Keratinocyte (primary cell): ENCODE measurements at places on chromosomes 6 and 20.

- no peak for DNase-seq
Measured at GRCh38 chr6:4289770-4290320, 154.5 kb upstream of the ECI2 start.

DNA sequence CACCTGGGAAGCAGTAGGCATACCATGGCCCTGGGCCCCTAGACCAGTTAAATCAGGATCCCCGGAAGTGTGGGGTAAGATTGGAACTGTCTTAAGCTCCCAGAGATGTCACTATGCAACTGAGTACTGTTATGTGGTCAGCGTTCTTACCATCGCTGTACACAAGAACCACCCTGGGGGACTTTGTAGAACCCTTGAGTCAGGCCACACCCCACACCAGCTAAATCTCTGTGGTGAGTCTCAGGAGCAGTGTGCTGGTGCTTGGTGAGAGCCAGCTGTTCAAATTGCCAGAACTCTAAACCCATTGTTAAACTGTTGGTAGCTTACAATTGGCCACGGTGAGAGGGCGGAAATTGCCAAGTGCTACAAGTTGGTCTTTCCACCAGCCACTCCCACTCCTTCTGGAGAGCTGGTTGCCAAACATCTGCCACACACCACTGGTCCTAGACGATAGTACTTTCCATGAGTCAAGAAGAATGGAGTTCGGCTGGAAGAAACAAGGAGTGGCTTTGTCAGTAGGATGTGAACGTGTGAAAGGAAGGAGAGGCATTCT lies 80.5 kb upstream of the SYNDIG1 start:
- DNase-seq = no peak

- DNase-seq = no peak
Measured at GRCh38 chr6:16200321-16200883, 38.0 kb upstream of the GMPR start.

- no peak for DNase-seq
Measured at GRCh38 chr6:90368601-90369000, 72.0 kb upstream of the BACH2 start.

DNA sequence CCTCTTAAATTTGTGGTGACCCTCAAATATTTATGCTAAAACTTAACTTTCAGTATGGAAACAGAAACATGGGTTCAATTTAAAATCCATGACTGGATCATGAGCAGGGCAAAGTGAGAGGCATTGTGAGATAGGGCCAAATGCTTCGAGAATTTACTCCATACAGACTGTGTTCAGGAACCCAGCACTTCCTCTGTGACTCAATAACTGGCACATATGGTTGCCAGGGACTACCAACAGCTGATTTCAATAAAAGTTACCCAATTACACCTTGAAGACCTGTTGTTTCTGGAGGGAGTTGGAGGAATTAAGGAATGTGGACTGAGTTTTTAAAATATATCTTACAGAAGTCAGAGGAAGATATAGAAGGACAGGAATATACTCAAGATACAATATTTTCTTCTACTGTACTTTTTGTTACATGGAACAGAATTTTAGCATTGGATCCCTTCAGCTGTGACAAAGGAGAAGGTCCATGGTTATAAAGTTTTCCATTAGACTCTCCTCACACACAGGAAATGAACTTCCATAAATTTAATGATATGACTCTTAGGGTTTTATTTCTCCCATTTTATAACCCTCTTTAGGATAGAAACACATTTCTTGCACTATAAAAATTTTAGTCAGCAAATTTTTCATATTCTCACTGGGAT lies 258.5 kb downstream of the KHDC1L start:
- no peak for DNase-seq

GRCh38 chr6:84141521-84141920 lies 85.9 kb downstream of the CEP162 start:
- no peak for DNase-seq

DNA sequence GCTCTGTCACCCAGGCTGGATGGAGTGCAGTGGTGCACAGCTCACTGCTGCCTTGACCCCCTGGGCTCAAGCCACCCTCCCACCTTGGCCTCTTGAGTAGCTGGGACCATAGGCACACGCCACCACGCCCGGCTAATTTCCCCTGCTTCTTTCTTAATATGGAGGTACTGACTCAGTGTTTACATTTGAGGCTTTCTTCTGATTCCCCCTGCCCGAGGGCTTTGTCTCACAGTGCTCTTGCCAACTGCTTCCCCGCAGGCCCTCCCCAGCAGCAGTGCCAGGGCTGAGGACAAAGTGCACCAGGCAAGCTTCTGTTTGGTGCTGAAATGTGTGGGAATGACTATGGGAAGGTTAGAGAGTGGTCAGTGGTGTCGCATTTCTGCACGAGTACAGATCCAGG lies 34.8 kb downstream of the NR2E1 start:
- DNase-seq = no peak

DNA sequence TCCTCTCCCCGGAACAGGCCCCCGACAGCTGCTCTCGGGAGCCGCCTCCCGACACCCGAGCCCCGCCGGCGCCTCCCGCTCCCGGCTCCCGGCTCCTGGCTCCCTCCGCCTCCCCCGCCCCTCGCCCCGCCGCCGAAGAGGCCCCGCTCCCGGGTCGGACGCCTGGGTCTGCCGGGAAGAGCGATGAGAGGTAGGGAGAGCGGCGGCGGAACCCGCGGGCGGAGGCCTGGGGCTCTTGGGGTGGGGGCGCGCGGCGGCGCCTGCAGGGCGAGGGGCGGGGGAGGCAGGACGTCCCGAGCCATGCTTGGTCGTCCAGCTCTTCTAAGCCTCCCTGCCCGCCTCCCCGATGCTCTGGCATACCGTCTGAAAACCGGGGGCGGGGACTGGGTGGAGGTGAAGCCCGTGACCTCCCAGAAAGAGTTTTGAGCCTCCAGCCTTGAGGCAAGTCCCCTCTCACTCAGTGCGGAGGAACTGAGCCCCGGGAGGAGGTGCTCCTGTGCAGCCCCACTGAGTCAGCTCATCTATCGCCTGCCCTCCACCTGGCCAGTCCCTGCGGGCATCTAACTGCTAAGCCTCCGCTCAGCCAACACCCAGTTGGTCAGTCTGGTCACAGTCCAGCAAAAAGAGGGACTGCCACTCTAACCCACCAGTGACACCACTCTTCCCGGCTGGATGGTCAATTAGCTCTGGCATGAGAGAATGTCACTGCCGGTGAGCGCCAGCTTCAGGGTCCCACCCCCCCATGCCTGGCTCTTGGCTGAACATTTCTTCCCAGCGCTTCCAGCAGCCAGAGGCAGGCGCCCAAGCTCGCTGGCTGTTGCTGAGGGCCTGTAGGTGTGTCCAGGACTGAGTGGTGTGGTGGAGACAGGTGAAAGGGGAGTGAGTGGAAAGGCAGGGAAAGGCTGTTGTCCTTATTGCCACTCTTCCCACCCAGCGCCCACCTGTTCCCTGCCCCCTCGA lies 482 bp downstream of the DDR1 start:
- DNase-seq = no peak

GRCh38 chr6:165910184-165910966 lies 247.3 kb upstream of the PDE10A start:
- DNase-seq = no peak

DNA sequence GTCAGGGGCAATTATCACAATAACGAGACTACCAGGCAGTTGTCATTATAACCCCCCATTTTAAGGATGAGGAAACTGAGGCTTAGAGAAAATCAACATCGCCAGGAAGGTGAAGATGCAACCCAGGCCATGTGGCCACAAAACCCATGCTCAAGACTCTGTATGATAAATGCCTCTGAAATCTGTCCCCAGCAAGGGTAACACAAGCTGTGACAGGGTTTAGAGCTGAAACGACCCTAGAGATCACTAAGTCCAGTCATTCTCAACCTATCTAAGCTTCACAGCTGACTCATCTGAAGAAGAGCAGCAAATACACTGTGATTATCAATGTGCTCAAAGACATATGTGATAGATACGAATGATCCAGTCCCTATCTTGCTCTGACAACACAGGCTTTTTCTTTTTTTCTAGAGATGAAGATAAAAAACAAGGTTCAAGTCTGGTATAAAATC lies 47.0 kb downstream of the ARHGAP18 start:
- no peak for DNase-seq

DNA sequence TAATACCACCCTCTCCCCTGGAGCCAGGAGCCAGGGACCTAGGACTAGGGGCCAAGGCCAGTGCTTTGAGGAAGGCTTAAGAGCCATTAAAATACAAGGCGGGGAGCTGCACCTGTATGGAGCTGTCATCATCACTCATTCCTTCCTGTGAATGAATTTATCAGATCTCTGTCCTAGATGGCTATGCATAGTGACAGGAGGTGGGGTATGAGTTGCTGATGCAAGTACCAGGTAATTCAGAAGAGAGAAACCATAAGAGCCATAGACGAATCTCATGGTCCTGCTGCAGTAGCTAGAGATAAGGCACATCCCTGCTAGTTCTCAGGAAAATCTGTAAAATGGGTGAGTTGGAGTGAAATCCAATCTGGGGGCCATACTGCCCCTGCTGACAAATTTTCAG lies 10.3 kb downstream of the GRM4 start:
- DNase-seq = no peak

DNA sequence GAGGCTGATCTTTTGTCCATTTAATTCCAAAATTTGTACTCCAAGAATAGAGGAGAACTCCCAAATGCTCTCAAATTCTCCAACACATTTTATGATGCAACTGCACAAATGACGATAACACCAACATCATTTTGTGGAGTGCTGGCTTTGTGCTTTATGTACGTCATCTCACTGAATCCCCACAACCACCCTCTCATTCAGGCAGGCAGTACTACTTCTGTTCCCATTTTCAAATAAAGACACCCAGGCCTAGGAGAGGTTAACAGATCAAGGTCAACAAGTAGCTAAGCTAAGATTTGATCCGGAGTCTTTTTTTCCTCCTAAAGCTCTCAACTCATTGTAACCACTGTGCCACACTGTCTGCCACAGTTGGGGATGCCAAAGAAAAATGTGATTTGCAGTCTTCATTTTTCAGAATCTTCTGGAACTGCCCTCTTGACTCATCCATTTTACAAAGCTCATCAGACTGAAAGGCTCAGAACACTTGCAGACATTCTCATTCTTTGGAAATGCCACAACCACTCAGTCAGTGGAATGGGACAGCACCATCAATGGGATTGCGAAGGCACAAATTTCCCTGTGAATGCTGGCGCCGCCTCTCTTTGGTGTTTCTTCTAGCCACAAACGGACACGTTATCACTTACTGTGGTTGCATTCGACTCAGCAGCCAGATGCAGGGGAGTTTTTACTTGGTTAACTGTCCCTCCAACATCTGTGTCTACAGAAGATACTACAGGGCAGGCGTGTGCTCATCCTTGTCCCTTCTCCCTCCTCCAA lies 184.4 kb downstream of the GJA10 start:
- no peak for DNase-seq

DNA sequence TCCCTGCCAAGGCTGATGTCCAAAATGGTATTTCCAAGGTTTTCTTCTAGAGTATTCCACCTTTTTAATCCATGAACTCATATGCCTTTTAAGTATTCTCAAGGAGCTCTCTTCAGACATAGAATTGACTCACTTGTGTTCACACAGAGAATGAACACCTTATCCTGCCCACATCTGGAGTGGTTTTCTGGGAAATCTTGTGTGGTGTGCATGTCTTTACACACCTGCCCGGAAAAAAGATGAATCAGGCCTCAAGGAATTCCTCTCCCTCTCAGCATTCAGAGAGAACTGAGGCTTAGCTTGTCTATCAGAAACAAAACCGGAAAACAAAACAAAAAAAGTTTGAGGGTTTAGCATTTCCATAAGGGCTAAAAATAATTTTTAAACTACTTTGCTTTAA lies 148.8 kb downstream of the TFAP2A start:
- DNase-seq = peak; percentile 68

- no peak for DNase-seq
Measured at GRCh38 chr6:167491438-167492099, 166.7 kb downstream of the TTLL2 start.

DNA sequence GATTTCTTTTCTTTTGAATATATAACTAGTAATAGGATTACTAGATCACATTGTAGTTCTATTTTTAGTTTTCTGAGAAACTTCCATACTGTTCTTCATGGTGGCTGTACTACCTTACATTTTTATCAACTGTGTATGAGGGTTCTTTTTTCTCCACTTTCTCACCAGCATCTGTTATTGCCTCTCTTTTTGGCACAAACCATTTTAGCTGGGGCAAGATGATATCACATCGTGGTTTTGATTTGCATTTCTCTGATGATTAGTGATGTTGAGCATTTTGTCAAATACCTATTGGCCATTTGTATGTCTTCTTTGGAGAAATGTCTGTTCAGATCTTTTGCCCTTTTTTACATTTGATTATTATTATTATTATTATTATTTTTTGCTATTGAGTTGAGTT lies 86.1 kb upstream of the TCF21 start:
- no peak for DNase-seq

GRCh38 chr6:22049002-22049401 lies 247.8 kb downstream of the PRL start:
- DNase-seq = no peak

GRCh38 chr6:39669207-39669972 lies 55.8 kb downstream of the KIF6 start:
- DNase-seq = no peak

- no peak for DNase-seq
Measured at GRCh38 chr20:53778041-53778516, 184.4 kb upstream of the ZNF217 start.

GRCh38 chr20:14782731-14783130 lies 445.3 kb upstream of the FLRT3 start:
- no peak for DNase-seq

- no peak for DNase-seq
Measured at GRCh38 chr6:324116-324728, 31.9 kb downstream of the DUSP22 start.

- DNase-seq = no peak
Measured at GRCh38 chr6:33505548-33506370, 51.4 kb downstream of the ZBTB9 start.

DNA sequence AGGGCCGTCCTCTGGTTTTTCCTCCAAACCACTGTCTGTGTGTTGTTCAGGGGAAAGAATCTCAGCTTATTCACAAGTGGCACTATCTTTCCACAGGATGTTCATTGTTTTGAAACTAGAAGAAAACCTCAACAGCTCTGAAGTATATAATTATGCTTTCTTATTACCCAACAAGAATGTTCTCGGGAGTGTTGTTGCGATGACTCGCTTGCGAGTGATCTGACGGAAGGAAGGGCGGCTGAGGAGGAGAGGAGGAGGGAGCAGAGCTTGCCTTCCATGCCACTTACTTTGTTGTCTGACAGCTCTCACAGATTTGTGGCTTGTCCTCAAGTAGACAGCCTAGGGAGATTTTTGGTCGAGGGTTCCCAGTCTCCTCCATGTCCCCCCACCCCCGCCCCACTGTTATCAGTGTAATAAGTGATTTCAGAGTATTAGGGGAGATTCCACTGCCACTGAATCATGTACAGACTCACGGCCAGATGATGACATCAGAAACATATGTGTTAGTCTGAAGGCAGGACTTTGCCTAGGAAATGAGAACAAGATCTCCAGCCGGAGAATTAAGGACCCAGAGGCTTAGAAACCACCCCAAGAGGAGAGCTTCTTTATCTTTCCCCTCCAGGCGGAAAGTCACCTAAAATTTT lies 80.7 kb upstream of the CCN6 start:
- DNase-seq = no peak

GRCh38 chr6:44102527-44102926 lies 24.7 kb downstream of the MRPL14 start:
- no peak for DNase-seq
